ENCODE measurements at places on chromosomes 7 and 10.

DNA sequence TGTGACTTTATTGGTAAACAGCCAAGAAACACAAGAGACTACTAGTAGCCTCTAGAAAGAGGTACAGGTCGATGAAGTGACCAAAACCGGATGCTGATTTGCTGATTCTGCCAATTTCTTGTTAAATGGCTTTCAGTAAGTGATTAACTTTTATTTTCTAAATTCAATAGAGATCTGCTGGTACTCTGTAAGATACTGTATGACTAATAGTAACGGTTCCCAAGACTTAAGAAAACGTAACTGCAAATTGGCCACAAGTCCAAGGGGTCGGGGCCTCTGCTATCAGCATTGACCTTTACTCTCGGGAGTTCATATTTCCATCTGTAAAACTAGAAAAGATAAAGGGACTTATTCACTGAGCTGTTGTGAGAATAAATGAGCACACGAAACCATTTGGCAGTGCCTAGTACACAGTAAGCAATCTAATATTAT lies 1.4 kb downstream of the FAM3C start:
- DNase-seq = no peak

GRCh38 chr10:98790817-98791216 lies 344.1 kb upstream of the HPS1 start:
- no peak for DNase-seq

- no peak for DNase-seq
Measured at GRCh38 chr10:93837822-93838221, 56.0 kb upstream of the SLC35G1 start.

DNA sequence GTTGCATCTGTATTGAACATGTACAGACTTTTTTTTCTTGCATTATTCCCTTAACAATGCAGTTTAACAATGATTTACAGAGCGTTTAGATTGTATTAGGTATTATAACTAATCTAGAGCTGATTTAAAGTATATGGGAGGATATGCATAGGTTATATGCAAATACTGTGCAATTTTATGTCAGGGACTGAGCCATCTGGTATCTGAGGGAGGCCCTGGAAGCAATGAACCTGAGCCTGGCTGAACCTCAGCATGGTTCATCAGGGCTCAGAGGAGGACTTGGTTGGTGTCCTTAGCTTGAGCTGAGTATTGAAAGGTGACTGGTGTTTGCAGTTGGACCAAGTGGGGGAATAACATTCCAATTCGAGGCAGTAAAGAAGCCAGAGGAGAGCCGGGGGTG lies 4.8 kb downstream of the ADCK2 start:
- DNase-seq = no peak

- DNase-seq = no peak
Measured at GRCh38 chr7:91446819-91447218, 182.6 kb downstream of the FZD1 start.

DNA sequence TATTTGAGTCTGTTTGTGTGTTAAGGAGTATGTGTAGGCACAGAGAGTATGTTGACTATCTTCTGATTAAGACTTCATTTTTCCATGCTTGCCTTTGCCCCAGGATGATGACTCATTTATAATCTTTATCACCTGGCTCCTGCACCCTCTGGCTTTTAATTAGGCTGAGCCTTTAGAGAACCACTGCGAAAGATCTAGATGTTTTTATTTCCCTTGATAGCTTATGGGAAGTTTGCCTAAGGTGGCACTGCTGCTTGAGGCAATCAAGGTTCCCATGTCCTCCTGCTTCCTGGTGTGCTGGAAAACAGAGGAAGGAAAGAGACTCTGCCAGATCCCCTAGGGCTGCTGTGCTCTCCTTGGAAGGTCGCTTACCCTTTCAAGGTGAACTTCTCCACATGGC lies 114.6 kb downstream of the ARL4A start:
- DNase-seq = no peak

DNA sequence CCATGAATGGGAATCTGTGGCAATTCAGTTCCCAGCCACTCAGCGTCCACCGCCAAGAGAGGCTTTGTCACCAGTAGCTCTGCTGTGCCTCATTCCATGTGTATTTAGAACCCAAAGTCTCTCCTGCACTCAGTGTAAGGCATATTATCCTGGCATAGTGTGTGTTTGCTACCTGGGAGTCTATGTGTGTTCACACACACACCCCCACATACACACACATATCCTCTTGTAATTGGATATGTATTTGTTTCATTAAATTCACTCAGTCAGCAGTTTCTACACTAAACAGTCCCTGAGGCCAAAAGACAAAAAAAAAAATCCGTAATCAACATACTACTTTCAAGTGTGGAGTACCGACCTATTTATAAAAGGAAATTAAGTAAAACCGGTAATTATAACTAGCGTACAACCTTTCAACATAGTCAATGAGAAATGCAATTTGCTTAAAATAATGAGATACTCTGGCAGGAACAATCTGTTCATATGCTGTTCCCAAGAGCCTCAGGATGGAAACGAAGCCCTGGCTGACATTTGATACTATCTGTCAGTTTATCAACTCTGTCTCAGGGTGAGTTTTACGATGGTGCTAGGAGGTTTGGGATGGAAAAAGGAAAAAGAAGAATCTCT lies 425.8 kb upstream of the CELF2 start:
- DNase-seq = no peak

GRCh38 chr10:77146712-77147336 lies 490.8 kb downstream of the KCNMA1 start:
- no peak for DNase-seq

Measured in stimulated activated CD8-positive, alpha-beta memory T cell treated with anti-CD3 and anti-CD28 coated beads, Interleukin-7, amount 100 ng/mL, for 1 hour (primary cell).